Hippocampal formation (tissue), 2 donors: ENCODE measurements at places on chromosomes 16 and 17.
A peak's percentile ranks its signal among the peaks of the same experiment; 100 is the strongest.

GRCh38 chr16:20355114-20355782 lies 2.7 kb upstream of the UMOD start:
- DNase-seq, result no peak

DNA sequence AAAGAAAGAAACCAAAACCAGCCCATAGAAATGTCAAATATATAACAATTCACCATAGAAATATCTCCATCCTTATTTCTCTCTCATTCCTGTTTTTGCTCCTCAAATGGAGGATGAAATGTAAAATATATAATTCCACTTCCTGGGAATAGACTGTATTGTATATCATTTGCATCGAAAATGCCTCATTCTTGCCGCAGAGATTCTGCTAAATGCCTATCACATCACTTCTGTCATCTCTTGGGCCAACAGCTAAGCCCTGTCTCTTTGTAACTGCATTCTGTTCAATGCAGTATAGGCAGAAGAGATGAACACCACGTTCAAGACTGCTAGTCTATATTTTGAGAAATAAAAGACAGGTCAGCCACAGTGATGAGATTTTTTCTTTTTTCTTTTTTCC lies 956.3 kb upstream of the SOX9 start:
- DNase-seq, result no peak

- DNase-seq, result no peak
Observed at GRCh38 chr17:43532581-43532980, 13.6 kb downstream of the ETV4 start.

GRCh38 chr16:27245276-27246172 lies 23.0 kb downstream of the NSMCE1 start:
- no peak for DNase-seq

DNA sequence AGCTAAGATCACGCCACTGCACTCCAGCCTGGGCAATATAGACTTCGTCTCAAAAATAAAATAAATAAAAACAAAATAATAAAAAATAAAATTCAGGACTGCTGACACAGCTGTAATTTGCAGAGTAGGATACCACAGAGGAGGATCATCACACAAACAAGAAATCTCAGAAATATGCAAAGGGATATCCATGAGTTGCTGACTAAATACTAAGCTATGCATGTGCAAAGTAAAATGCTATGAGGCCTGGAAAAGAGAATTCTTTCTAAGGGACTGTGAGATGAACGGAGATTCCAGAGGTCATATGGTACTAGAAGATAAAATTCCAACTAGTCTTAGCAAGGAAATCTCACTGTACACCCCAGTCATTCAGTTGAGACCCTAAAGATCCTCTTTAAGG lies 74.8 kb downstream of the SLC39A11 start:
- DNase-seq, result no peak

DNA sequence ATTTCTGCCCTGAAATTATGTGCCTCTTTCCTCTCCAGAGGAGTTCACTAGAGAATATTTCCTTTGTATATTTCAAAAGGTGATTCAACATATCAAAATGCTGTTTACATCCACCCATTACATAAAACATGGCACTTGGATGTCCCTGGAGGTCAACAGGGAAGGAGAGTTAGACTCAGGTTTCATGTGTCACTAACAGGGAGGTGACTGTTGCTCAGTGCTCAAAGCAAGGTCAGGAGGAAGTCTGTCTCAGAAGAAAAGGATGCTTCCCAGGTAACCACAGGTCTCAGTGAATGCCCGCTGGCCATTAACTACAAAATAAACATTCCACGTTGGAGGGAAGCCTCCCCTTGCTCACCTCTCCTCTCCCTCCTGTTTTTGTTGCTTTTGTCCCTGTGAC lies 198.6 kb downstream of the AXIN2 start:
- no peak for DNase-seq

DNA sequence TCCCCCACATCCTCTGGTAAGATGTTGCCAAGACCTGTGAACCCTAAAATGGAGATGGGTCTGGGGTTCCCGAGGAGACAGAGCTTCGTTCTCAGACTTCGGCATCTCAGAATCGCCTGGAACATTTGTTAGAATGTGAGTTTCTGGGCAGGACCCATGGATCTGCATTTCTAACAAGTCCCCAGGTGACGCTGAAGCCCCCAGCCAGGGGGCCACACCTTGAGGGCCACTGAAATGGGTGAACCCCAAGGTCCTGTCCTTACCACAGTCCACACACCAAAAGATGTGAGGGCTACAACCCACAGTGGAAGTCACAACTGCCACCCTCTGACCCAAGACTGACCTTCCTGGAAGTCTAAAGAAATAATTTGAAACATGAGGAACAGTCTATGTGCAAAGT lies 14.0 kb downstream of the MPP3 start:
- no peak for DNase-seq

- peak; percentile 85 for DNase-seq
Observed at GRCh38 chr17:3502466-3502865, 26.7 kb downstream of the ASPA start.

- DNase-seq, result no peak
Observed at GRCh38 chr17:79666111-79666510, 55.3 kb upstream of the RBFOX3 start.

GRCh38 chr17:5800646-5801045 lies 216.3 kb upstream of the NLRP1 start:
- no peak for DNase-seq

DNA sequence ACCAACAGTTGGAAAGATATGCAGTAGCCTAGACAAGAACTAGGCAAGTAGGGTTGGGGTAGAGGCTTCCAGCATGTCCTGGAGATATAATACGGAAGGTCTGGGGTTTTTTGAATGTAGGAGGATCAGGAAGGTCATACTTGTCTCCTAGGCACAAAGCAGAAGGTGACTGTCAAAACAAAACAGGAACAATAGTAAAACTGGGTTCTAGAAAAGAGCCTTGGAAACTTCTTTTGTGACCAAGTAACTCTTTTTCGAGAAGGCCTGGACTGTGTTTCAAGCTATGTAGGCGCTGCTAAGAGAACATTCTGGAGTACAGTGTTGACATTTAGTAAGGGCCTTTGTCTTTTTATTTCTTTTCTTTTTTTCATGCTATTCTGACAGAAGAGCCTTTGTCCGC lies 26.9 kb upstream of the TENT4B start:
- DNase-seq, result no peak

DNA sequence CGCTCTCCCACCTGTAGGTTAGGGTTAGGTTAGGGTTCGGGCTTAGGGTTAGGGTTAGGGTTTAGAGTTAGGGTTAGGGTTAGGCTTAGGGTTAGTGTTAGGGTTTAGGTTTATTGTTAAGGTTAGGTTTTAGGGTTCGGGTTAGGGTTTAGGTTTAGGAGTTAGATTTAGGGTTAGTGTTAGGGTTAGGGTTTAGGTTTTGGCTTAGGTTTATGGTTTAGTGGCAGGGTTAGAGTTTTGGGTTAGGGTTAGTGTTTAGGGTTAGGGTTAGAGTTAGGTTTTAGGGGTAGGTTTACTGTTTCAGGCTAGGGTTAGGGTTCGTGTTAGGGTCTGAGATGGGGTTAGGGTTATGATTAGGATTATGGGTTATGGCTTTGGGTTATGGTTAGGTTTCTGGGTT lies 31.6 kb upstream of the ZCCHC14 start:
- DNase-seq, result no peak

GRCh38 chr17:10196941-10197340 lies 1.5 kb downstream of the GAS7 start:
- DNase-seq, result no peak

DNA sequence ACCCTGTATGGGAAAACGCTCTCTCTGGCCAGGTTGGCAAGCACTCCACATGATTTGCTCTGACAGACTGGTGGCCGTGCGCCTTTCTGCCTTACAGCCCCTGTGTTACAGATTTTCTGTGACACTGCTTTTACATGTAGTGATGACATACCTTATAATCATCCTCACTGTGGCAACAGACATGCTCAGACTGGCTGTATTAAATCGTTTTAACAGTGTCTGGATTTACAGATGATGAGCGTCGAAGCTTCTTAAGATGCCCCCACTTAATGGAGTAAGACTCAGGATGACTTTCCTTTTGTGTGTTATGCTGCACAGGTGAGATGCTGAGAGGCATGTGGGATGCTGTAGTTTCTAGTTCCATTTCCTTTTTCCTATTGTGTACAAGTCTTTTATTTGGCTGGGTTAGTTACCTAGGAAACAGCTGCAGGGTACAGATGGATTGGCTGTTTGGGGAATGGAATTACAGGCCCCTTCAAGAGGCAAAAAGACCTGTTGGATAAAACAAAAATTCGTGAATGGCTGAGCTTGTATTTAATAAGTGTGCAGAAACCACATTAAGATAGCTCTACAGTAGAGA lies 20.9 kb upstream of the VWA3A start:
- DNase-seq, result no peak

DNA sequence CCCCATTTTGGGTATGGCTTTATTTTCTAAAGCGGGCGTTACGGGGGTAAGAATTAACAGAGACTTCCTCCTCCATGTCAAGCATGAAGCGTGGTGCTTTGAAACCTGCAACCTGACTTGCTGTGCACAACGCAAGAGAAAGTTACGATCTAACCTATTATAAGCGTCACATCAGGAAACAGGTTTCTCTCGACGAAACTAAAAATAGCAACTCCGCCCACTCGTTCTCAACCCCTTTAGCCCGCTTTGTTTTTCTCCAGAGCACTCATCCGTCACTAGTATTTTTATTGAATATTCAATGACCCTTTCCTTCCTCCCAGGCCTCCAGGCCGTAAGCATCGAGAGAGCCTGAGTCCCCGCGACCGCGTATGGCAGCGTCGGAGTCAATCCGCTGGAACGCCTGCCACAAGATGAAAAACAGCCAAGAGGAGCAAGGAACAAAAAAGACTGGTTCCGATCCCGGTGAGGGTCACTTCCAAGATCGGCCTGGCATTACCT lies 555 bp downstream of the NUP88 start:
- no peak for DNase-seq

- no peak for DNase-seq
Observed at GRCh38 chr17:65366102-65366844, 195.2 kb downstream of the AXIN2 start.

GRCh38 chr17:17810084-17810894 lies 26.5 kb downstream of the SREBF1 start:
- DNase-seq, result no peak

DNA sequence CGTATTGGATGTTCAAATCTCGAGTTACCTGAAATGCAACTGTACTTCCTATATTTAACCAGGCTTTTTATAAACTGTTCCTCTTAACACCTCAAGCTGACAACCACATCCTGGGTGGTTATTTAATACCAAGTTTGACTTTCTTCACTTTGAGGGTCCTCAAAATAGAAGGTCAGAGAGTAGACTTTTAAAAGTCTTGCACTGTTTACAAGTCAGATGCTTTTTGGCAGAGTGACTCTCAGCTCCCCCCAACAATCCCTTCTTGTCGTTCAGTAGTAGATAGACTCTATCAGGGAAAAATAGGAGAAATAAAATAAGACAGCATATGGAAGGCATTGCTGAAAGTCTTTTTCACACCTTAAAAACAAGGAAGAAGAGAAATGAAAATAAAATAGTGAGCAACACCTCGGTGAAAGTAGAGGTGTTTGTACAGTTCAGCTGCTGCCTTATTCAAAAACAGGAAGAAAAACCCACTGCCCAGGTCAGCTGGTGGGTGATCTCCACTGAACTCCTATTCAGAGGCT lies 650.4 kb downstream of the WWOX start:
- DNase-seq, result no peak

DNA sequence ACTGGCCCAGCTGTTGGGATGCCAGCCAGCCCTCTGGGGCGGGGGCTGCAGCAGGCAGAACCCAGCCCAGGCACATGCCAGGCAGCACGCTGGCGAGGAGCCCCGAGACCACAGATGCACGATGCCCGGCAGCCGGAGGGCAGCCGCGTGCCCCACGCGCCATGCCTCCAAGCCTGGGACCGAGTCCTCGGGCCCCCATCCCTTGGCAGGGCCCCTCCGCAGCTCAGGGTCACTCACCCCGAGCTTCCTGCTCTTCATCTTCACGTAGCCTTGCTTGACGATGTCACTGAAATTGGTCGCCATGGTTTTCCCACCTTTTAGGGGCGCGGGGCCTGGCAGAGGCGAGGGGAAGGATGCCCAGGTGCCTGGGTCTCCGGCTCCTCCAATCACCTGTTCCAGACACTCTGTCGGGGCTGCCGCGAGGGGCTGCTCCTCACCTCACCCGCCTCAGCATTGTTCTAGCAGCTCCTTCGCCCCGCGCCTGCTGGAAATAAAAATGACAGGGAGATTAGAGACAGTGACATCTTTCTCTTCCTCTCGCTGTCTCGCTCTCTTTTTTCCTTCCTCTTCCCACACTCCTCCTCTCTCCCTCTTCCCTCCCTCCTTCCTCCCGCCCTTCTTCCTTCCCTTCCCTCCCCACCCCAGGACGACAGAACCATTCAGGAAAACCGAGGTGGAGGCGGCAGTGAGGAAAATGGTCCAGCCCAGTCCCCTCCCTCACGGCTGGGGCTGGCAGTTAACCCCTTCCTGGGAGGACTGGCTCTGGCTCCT lies 6.9 kb downstream of the DOK4 start:
- DNase-seq, result no peak

DNA sequence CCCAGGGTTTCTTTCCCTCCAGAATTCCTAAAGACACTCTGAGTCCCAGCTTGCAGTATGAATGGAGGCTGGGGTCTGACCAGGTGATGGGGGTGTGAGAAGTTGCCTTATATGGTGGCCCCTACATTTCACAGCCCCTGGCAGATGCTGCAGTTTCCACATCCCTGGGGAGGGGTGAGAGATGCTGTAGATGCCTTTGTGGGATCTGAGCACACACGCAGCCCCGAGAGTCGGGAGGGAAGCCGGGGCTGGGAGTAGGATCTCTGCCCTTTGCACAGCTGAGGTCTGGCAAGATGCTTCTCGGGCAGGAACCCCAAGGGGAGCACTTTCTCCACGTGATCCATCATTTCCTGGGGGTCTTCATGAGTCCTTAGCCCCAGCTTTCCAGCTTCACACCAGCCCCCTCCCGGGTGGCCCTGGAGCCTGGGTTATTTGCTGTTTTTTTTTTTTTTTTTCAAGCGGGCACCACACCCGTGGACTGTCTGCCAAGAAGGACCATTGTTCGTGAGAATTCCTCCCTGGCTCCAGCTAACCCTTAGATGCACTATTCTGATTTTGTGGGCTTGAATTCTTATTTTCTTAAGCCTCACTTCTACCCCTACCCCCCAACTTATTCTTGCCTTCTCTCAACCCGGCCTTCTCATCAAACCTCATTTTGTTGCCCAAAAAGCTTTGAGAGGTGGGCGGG lies 50.6 kb downstream of the NTN1 start:
- DNase-seq, result no peak

DNA sequence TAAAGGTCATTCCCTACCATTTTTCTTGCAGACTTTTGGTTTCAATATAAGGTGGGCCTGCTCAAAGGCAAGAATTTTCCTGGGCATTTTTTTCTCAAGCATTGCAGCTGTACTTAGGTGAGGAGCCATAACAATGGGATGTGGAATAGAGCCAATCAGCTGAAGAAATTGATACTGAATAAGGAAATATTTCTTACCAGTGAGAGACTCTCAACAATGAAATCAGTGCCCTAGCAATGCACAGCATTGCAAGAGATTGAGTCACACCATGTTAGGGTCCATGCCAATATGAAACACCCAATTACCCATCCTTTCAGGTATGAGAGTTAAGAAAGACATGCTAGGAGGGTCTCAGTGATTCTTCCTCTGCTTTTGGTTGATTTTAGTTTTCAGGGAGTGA lies 237.6 kb downstream of the SOX9 start:
- DNase-seq, result no peak
